ENCODE measurements at places on chromosomes 6 and 20. TPM values are rescaled to one million over a fixed set of nuclear protein-coding genes. Genes with fewer than 3 reads are reported as not detected.

Gene HRH3
- not detected for total RNA-seq

Gene GLP1R
- total RNA-seq, result not detected

Gene AKIRIN2
- total RNA-seq, result 30.3 TPM

Gene BPIFB4
- total RNA-seq, result not detected

Gene SIRPA
- total RNA-seq, result 26.3 TPM

Gene AGPAT1
- total RNA-seq, result 78.7 TPM

Gene TREM2
- not detected for total RNA-seq

Gene RNF39
- total RNA-seq, result not detected

Gene MPC1
- total RNA-seq, result 17.9 TPM
